NCI-H1105 (cell line): ENCODE measurements at places on chromosomes 4 and X.

- no peak for DNase-seq
These were observed 330.2 kb downstream of the HS3ST1 start for GRCh38 chr4:11098461-11098860.

DNA sequence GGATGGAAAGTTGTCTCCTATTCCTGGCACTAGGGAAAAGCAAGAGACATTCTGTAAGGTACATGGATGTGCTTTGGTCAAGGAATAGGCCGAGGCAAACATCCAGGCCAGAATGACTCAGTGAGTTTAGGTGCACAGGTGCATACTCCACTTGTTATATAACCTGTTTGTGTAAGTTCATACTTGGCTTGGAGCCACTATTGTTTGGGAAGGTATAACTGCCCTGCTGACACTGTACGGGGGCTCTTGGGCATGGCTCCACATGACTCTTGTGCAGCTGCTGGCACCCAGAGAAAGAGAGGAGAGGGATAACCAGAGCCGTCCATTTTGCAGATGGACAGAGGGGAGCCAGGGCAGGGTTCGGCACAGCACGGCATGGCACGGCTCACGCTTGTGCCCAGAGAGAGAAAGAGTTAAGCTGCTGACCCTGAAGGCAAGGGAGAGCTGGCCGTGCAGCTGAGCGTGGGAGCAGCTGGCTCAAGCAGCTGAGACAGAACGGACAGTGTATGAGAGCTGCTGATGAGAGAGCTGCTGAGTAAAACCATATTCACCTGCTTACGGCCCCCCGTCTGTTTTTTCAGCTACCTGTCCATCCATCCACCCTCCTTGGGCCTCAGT, 98.0 kb downstream of the SLC2A9 start:
- DNase-seq = no peak

DNA sequence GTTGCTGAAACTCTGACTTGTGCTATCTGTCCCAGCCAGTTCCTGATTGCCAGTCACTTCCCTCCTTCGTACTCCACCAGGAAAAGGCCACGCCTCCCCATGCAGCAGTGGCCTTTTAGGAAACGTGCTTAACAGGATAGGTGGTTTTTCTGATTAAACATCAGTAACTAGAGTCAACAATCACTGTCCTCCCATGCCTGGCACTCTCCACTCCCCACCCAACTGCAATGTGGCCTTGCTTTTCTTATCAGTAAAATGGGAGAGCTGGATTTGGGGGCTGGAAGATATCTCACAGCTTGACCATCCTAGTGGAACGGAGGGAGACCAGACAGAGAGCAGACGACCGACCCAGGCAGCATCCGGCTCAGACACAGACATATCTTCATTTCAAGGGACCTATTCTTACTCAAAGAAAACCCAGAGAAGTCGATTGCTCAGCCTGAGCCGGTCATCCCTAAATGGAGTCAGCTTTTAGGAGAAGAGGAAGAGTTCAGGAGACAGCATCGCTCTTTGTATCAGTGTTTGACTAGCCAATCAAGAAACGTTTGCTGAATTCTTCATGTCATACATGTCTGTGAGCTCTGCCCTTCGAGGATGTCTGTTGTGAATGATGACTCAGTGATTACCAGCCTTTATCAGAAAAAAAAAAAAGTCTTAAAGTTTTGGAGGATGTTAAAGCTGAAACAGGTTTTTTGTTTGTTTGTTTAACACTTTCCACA, 12.7 kb upstream of the UBA6 start:
- DNase-seq = no peak

GRCh38 chr4:73451404-73451803, 15.4 kb downstream of the AFP start:
- peak; percentile 26 for DNase-seq

DNA sequence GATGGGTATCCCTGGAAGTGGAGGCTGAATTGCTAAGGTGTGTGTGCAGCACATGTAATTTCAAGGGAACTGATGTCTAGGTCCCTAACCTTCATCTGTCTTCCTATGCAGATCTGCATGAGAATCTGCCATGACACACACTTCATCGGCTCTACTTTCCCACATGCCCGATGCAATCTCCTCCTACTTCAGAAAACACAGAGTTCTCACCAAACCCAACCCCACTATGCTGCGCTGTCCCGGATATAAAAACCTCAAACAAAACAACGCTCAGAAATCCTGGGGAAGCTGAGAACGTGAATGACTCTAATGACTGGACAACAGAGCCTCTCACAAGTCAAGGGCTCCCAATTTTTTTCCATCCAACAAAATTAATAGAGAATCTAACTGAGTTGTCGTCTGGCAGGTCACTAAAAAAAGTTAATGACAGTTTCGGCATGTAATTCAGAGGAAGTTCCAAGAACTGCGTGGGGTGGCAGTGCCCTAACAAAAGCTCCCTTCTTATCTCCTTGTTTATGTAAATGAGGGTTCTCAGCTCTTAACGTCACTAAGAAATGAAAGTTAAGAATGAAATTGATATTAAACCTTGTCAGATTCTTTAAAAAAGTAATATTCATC, 39.0 kb downstream of the STX18 start:
- DNase-seq = no peak

- no peak for DNase-seq
These were observed 37.1 kb upstream of the PLAC8 start for GRCh38 chr4:83151651-83152050.

- DNase-seq = peak; percentile 34
These were observed at the start of gene INTS6L for GRCh38 chrX:135520553-135521404. Gene INTS6L, plus strand, starts transcription at chrX:135520660. Its CDS starts 333 bp downstream, at chrX:135520993.

GRCh38 chrX:41982953-41983352, 59.6 kb upstream of the CASK start:
- no peak for DNase-seq

DNA sequence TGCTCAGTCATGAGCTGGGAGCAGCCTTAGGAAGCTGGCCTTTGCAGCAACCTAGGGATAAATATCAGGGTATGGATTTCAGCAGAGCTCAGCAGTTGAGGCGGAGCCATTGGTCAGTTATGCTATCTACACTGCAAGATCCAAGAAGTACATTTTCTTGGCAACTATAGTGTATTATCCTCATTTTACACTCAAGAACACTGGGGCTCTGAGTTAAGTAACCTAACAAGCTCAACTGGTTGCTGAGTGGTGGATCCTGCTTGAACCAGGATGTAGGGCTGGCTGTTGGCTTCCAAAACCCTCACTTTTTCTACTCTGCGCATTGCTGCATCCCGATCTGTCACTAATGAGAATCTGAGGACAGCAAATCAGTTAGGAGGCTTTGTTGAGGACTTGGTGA, 1.5 kb upstream of the SCARB2 start:
- DNase-seq = no peak

GRCh38 chr4:65096630-65097029, 573.7 kb downstream of the EPHA5 start:
- no peak for DNase-seq

DNA sequence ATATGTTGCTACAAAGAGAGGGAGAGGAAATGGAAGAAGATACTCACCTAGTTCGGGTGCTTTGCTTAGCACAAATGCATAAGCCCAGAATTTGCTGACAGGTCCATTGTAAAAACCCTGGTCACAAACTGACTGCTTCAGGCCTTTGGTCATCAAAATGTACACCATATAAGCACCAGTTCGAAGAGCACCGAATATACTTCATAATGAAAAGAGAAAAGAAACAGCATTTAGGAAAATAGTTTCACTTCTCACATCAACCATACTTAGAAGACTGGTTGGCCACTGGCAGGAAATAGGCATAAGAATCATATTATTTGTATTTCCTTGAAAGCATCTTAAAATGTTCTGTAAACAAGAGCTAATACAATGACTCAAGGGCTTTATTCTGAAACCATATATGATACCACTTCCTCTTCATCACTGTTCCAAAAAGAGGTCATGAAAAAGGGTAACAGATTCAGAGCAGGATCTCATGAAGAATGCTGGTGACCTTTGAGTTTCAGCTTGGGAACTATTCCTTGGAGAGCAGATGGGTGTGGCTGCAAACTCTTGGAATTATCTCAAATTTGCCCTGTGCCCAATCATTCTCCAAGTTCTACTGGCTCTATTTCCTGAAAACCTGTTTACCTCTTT, 138.7 kb downstream of the ELOVL6 start:
- no peak for DNase-seq

- DNase-seq = no peak
These were observed 55.2 kb downstream of the LGI2 start for GRCh38 chr4:24975510-24975909.
